DMS79 treated with DMSO at 0.1 percent for 48 hours (cell line): ENCODE measurements at places on chromosomes 6 and 20.

- DNase-seq = no peak
These were observed 4.2 kb downstream of the NOP56 start for GRCh38 chr20:2656471-2657117.

GRCh38 chr6:100230115-100230952, 234.4 kb downstream of the SIM1 start:
- DNase-seq = no peak

GRCh38 chr6:10586302-10586701, 65.2 kb downstream of the GCNT2 start:
- DNase-seq = no peak

DNA sequence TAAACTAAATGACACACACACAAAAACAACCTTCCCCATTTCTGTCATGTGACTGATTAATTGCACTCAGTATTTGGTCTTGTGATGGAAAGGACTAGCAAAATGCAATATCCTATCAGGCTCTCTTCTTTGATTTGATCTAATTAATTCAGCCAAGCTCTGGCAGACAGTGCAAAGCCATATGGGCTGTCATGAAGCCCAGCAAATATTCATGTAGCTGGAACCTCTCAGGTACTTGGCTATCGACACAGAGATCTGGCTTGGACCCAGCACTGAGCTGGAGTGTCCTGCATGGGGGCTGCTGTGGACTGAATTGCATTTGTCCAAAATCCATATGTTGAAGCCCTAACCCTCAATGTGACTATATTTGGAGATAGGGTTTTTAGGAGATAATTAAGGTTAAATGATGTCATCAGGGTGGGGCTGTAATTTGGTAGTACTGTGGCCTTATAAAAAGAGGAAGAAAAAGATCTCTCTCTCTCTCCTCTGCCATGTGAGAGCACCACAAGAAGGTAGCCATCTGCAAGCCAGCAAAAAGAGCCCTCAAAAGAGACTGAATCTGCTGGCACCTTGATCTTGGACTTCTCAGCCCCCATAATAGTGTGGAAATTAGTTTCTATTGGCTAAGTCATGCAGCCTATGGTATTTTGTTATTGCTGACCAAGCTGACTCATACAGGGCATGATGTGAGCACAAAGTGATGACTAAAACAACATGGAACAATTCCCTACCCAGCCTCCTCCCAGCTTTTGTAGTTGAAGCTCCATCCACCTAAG, 77.1 kb downstream of the STMND1 start:
- no peak for DNase-seq

DNA sequence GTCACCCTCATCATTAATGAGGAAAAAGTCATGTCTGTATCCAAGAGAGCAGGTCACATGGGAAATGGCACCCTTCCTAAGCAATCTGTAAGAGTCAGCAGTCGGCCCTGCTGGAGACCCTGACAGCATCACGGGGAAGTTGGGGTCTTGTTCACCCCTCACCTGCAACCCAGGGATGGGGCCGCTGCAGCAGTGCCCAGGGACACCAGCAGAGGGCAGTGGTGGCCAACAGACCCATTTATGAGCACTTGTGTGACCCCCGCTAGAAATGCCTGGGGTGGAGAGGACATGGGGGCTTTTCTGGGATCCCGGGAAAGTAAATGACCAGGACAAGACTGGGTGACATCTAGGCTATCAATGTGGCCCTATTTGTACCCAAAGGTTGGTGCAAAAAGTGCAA, 35.9 kb downstream of the ANKRD60 start:
- no peak for DNase-seq

- no peak for DNase-seq
These were observed 3.5 kb downstream of the CUL9 start for GRCh38 chr6:43185391-43185985.

GRCh38 chr6:161373905-161374451, 100.1 kb upstream of the AGPAT4 start:
- peak; percentile 25 for DNase-seq

DNA sequence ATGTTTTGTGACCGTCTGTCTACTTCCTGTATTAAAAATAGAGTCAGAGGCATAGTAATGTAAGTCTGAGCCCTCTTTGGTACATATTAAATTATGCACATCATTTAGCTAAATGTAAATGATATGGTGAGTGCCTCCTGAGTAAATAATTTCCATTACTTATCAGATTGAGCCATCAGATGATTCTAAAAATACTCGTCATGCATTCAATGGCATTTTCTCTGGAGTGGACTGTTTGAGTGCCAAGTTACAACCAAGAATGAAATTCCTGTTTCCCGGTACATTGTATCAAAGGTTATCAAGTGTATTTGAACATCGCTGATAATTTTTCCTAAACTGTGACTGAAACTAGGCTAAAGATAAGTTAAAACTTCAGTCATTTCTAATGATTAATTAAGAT, 81.0 kb downstream of the AKAP7 start:
- DNase-seq = no peak

DNA sequence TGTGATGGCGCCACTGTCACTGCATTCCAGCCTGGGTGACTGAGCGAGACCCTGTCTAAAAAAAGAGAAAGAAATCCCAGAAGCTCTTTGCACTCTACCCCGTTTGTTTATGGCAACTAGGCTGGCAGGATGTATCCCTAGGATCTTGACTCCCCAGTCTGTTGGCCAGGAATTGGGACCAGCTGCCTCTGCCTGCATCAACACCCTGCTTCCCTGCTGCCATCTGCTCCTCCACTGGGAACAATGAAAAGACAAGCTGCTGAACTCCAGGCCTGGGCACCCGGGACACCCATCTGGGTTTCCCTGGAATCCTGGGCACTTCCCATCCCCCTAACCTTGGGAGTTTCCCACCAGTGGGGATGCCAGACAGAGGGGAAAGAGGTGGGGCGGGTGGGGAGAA, 64.9 kb downstream of the CPNE5 start:
- DNase-seq = no peak

DNA sequence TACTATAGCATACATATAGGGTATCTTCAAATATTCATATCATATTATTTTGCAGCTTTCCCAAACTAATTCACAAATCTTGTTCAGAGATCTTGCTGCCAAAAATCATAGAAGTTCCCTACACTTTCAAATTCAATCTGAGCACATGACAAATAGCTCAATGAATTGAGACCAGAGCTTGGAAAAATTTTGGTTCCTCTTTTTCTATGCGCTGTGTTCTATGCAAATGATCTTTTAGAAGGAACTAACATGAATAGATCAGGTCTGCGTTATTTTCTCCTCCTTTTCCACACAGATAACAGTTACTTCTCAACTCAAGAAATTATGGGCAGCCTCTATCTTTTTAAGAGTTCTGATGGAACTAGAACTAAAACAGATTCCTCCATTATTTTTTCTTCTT, 316.3 kb downstream of the ARHGAP18 start:
- no peak for DNase-seq

- no peak for DNase-seq
These were observed 202.1 kb upstream of the PRDM1 start for GRCh38 chr6:105884011-105884410.

GRCh38 chr6:31767096-31767645, 4.7 kb downstream of the SAPCD1 start:
- DNase-seq = no peak

DNA sequence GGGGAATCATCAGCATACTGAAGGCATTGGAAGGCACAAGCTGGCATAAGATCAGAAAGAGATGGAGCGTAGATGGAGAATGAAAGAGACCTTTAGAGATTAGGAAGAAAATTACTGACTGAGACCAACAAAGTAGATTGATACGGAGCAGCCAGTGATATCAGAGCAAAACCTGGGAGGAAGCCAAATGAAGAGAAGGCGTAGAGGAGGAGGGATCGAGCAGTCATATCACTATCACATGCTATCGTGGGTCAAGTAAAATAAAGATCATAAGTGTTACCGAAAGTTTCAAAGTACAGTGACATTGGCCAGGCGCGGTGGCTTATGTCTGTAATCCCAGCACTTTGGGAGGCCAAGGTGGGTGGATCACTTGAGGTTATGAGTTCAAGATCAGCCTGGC, 53.6 kb upstream of the FANCE start:
- DNase-seq = no peak

DNA sequence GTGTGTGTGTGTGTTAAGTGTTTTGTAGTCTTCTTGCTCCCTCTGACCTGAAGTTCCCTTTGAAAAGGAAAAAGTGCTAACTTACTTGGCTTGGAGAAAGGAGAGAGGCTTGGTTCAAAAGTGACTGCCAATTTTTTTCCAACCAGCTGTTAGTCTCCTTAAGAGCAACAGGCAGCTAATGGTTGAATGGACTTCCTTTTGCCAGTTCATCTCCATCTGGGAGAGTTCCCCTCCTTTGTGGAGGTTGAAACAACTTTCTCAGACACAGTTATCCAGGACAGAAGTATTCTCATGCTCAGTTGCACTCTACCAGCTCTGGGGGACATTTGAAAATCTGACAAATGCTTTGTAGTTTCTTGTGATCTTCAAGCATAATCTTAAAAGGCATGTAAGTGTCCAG, 4.5 kb downstream of the RIPOR2 start:
- DNase-seq = peak; percentile 29

GRCh38 chr6:51163843-51164529, 345.3 kb downstream of the TFAP2B start:
- no peak for DNase-seq

GRCh38 chr20:20778676-20779075, 66.2 kb upstream of the RALGAPA2 start:
- no peak for DNase-seq

DNA sequence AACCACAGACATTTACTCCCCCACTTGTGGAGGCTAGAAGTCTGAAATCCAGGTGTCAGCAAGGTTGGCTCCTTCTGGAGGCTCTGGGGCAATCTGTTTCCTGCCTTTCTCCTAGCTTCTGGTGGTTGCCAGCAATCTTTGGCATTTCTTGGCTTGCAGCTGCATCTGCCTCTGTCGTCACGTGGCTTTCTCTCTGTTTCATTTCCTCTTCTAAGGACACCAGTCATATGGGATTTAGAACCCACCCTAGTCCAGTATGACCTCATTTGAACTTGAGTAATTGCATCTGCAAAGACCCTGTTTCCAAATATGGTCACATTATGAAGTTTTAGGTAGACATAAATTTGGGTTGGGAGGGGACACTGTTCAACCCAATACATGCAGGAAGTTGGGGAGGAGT, 56.2 kb upstream of the EPB41L1 start:
- no peak for DNase-seq

- DNase-seq = peak; percentile 35
These were observed 71.3 kb upstream of the SLC2A12 start for GRCh38 chr6:134123666-134124208.

DNA sequence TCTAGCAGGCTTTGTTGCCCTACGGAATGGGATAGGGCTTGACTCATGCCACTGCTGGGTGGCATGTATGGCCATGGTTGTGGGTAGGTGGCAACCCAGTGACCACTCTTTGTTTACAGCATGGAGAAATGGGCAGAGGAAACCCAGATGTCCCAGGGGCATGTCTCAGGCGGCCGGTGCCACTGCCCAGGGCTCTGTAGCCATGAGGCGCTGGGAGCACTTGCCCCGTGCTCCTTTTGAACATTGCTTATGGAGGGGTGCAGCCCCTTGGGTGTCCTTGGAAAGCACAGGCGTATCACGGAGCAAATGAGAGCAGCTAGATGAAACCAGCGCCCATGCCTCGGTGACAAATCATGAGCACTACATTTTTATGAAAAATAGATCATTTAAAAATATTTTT, 212.5 kb upstream of the ECI2 start:
- no peak for DNase-seq

DNA sequence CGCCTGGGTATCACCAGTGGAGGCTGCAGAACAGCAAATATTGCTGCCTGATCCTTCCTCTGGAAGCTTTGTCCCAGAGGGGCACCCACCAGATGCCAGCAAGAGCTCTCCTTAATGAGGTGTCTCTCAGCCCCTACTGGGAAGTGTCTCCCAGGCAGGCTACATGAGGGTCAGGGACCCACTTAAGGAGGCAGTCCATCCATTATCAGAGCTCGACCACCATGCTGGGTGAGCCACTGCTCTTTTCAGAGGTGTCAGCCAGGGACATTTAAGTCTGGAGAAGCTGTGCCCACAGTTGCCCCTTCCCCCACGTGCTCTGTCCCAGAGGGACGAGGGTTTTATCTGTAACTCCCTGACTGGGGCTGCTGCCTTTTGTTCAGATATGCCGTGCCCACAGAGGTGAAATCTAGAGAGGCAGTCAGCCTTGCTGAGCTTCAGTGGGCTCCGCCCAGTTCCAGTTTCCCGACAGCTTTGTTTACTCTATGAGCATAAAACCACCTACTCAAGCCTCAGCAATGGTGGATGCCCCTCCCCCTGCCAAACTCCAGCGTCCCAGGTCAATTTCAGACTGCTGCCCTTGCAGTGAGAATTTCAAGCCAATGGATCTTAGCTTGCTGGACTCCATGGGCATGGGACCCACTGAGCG, 25.9 kb upstream of the AIG1 start:
- DNase-seq = no peak

DNA sequence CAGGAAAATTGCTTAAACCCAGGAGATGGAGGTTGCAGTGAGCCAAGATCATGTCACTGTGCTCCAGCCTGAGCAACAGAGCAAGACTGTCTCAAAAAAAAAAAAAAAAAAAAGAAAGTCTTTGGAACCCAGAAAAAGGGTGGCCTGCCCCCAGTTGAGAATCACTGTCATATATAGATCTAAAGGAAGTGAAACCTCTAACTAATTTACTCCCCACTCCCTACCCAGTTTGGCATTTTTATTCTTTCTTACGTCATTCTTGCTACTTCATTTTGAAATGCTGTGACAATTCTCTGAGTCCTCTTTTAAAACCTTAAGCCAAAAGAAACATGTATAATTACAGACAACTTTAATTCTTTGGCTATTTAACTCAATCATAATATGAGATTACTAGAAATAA, 254.8 kb downstream of the CDC5L start:
- no peak for DNase-seq

- no peak for DNase-seq
These were observed 31.5 kb downstream of the PACSIN1 start for GRCh38 chr6:34497411-34497810.

GRCh38 chr6:137780447-137781034, 86.5 kb upstream of the TNFAIP3 start:
- DNase-seq = no peak

DNA sequence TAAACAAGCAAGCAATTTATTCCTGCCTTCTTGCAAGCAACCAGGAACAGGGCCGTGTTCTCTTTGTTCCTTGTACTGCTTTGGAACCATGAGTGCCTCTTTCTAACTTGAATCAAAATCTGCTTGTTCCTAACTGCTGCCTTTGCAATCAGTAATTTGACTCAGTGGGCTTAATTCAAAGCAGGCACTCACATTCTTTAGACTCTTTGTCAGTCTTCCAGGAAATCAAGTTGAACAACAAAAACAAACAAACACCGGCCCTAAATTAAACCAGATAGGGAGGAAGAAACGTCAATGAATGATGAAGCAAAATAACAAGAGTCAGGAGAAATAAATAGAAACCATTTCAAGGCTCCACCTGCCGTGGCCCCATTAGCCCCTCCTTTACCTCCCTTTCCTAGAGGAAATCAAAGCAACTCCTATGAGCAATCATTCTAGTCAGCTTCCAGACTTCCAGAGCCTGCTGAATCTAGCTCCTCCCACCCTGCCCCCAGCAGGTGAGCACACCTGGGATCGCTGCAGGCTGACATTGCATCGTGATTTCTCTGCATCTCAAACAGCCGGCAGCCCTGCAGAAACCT, 582.2 kb upstream of the FLRT3 start:
- DNase-seq = no peak
